ENCODE measurements at places on chromosomes 6 and 20.

DNA sequence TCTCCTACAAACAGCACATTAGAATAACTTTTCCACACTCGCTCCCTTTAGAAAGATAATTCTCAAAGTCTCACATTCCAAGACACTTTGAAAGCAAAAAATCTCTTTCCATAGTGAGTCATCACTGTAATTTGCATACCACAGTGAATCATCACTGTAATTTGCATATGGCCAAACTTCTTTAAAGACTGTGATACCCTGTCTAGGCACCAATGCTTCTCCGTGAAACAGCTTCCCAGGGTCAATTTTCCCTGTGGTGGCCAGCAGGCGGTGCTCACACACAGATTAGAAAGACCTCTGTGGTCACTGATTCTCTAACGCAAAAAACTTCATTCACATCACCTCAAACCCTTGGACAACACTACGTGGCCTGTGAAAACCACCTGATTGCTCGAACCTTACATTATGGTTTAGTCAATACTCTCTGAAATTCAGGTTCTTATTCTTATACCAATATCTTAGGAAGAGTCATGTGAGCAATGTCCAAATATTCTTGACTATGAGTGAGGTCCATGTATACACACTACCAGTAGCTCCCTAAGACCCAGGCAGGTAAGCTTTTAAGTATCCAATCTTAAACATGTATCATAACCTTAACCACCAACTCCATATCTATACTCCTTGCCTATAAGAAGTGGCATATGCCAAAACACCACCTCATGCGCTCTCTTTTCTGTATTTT, 78.5 kb upstream of the PHACTR1 start:
- peak; percentile 86 for DNase-seq

- peak; percentile 81 for DNase-seq
Measured at GRCh38 chr20:5448449-5449118, 131.8 kb upstream of the PROKR2 start.

- DNase-seq: peak; percentile 74
Measured at GRCh38 chr6:31128093-31128676, 7.9 kb upstream of the CDSN start.

DNA sequence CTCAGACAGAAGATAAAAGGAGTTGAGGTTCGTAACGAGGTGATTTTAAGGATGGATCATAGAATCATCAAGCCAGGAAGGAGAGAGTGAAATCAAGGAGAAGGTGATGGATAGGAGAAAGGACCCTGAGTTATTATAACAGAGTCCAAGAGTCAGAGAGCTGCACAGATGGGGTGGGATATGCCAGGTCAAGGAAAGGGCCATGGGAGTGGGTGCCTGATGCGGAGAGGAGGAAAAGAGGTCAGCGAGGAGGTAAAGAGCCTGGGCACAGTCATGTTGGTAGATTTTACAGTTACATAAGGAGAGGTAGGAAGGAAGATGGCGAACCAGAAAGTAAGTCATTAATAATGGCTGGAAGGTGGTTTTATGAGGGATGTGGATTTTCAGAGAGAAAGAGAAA, 114.9 kb downstream of the LAMA2 start:
- no peak for DNase-seq

- no peak for DNase-seq
Measured at GRCh38 chr6:43826730-43827129, 56.7 kb downstream of the VEGFA start.

- peak; percentile 95 for DNase-seq
Measured at GRCh38 chr6:35804996-35805736, at the start of gene LHFPL5. TSS of gene LHFPL5 (plus strand) at chr6:35805352. CDS start at chr6:35805671, 319 bp downstream.

- DNase-seq: no peak
Measured at GRCh38 chr20:53098621-53099020, 126.5 kb downstream of the TSHZ2 start.

GRCh38 chr20:31716818-31717477, 5.7 kb downstream of the BCL2L1 start:
- DNase-seq: no peak

GRCh38 chr6:17836293-17836692, 129.6 kb upstream of the NUP153 start:
- no peak for DNase-seq

DNA sequence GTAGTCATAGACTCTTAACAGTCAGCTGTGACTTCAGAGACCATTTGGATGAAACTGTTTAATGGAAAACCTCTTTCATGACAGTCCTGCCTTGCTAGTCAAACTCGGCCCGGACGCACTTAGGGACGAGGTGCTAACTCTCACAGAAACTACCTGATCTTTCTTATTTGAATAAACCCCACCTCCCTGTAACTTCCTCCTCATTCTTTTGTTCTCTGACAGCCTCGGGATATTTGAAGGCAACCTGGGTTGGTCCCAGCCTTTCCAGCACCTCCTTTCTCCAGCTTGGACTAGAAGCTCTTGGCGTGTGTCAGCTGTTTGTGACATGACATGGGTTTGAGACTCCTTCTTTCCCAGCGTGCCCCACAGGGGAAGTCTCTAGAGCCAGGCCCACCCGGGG, 175.3 kb upstream of the EXOC2 start:
- DNase-seq: no peak

DNA sequence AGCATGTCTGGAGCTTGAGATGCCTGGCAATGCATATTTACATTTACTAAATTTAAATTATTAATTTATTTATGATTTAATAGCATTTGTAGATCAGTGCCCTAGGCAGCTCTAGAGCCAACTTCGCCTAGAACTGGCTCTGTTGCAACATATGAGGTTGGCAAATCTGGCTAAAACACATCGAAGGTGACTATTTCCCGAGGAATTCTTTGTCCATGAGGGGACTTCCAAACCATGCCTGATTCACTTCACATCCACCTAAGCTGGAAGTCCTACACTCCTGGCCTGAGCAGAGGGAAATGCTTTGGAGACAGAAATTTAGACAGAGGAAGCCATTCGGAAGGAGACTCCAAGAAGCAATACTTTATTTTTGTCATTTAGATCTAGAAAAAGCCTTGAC, 211.0 kb upstream of the ARG1 start:
- no peak for DNase-seq

GRCh38 chr20:37564388-37565133, 36.9 kb upstream of the BLCAP start:
- DNase-seq: peak; percentile 14

DNA sequence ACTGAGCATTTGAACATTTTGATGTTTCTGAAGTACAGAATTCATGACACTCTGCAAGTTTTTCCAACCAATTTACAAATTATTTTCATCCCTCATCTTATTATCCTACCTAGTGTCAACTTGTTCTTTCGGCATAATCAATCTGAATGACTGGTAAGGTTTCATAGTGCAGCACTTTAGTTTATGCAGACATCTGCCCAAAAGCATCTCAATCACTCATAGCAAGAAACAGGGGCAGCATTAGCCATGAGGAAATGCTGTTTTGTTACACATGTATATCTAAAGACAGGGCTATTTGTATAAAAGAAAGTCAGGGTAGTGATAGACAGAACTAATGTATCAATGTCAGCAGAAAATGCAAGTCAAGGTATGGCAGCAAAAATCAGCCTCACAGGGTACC, 378.1 kb upstream of the AGPAT4 start:
- DNase-seq: no peak

- no peak for DNase-seq
Measured at GRCh38 chr6:48169635-48170034, 58.6 kb upstream of the PTCHD4 start.

GRCh38 chr6:165249808-165250207, 59.6 kb downstream of the C6orf118 start:
- no peak for DNase-seq

GRCh38 chr6:109096208-109096607, 901 bp downstream of the CEP57L1 start:
- DNase-seq: no peak

- DNase-seq: no peak
Measured at GRCh38 chr6:99608059-99608885, 1.6 kb downstream of the PRDM13 start.

DNA sequence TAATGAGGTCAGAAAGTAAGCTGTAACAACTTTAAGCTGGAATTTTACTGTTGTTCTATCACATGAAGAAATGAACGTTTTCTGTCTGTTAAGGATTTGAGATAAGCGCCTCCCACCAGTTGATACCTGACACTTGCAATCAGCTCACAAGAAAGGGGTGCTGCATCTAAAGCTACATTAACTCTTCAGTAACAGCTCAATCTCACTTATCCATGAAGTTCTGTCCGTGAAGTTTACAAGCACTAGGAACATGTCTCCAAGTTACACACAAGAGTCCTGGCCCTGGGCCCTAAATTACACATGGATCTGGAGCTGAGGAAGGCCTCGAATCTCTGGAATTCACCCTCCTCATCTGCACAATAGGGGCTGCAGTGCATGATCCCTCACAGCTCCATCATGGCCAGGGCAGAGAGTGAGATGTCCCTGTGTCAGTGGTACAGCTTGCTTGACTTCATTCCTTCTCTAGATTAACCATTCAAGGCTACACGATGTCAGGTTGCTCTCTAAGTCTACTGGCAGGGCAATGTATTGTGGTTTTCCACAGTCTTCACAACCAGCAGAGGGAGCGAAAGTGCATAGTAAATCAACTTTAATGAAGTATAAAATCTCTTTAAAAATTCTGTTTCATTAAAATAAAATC, 182.4 kb upstream of the MCHR2 start:
- DNase-seq: no peak

Measured in NCI-H526 (cell line).